ENCODE measurements at places on chromosomes 16 and 17.

- no peak for DNase-seq
These were observed 240.3 kb downstream of the ZNF423 start for GRCh38 chr16:49615576-49615975.

DNA sequence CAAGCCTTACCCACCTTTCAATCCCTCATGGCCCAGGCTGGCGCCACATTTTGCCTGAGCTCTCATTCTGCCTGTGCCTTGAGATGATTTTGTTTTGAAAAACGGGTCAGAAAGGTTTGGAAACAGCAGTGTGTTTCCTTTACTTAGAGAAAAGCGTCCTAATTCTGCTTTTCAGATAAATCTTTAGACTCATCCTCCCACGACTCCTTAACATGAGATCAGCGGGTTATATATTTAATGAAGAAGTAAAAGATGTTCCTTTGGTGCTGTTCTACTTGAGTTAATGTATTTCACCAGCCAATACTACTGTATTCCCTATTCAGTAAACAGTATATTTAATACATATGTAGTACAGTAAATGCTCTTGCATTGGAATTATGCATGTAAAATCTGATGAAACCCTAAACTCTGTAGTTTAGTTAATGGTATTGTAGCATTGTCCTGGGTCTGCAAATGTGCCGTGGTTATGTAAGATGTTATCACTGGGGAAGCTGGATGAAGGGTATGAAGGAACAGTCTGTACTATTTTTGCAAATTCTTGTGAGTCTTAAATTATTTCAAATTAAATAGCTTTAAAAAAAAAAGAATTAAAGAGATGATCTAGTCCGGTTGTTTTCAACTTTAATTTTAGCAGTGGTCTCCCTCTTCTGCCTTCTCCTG lies 199.4 kb upstream of the CACNG5 start:
- DNase-seq: no peak

- DNase-seq: no peak
These were observed 2.7 kb upstream of the HSD11B2 start for GRCh38 chr16:67428146-67428731.

GRCh38 chr16:17294856-17295255 lies 175.9 kb downstream of the XYLT1 start:
- DNase-seq: no peak

GRCh38 chr17:66520999-66521398 lies 218.6 kb downstream of the PRKCA start:
- DNase-seq: no peak

DNA sequence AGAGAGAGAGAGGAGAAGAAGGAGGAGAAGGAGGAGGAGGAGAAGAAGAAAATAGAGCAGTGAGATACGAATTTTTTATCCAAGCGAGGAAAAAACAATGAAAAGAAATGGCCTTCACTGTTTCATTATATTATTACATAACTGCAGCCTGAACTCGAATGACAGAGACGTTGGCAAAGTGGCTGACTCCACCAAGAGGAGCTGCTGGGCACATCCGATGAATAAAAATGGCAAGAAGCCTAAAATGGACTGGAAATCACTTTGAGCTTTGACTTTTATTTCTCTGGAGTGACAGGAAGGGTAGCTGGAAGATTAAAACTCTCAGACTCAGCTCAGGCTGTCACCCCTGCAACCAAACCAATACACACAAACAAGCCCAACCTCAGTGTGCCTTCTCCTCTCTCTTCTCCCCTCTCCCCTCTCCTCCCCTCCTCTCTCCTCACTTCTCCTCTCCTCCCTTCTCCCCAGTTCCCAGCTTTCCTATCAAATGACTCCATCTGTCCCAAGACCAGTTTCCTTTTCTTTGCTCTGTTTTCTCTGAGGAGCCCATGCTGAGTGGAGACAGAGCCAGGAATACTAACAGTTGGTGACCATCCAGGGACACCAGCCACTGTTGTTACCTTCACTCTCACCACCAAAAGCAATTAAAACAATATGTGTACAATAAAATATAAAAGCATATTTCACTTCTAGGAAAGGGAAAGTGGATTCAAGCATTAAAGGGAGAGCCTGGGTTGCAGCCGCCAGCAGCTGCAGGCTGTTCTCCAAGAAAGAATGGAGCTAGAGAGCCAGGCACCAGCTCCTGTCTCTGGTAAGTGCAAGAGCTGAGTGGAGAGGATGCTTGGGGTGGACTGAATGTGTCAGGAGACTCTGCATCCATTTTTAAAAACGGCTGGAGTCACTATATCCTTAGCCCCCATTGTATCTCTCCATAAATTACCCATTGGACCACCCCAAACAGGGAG lies 51.2 kb downstream of the SOX9 start:
- no peak for DNase-seq

DNA sequence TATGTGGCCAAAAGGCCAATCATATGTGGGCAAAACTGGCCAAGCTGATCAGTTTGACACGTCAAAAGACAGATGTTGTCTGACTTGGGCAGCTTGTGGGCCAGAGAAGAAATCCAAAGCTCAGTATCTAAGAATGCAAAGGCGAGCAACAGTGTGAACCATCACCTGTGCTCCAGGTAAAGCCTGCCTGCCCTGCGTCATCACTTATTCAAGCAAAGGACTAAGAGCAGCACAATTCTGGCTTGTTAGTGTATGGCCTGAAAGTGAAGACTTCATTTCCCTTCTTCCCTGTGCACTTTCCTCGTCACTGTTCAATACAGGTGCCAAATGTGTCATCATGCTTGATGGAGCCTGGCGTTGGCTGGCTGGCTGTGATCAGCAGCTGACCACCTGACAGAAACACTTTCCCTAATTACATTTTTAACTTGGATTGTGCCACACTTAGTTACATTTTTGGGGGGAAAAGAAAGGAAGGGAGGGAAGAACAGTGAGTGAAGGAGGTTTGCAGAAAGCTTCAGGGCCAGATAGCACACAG lies 4.7 kb downstream of the FAM20A start:
- DNase-seq: no peak

DNA sequence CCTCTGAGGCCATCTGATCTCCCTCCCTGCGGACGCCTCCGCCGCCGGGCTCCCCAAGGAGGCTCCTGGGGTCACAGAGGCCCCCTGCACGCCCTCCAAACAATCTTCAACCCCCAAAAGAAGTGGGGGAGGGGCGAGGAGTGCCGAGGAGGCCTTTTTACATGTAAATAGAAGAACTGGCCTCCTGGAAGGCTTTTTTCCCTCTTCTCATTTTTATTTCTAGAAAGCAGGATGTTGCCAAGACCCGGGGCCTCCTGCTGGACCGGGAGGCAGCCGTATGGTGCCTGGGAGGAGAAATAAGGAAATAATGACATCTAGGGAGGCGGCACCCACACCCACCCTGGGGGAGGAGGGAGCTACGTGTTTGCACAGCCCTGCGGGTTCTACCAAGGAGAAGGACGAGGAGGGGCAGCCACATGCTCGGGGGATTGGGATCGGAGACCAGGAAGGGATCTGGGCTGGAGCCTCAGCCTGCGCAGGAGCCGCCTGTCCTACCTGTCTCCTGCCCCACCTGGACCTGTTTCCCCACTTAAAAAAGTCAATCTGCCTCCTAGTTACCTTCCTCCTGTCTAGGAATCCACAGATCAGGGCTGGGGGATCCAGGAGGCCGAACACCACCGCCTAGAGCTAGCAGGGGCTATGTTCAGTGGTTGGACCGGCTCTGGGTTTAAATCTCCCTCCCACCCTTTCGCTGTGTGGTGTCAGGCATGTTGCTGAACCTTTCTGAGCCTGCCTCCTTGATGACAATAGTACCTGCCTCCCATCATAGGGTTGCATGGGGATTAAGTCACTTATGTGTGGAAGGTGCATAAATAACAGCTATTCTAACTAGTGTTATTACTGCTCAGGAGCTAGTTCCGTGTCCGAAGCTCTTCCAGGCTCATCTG lies 175.7 kb upstream of the GSE1 start:
- DNase-seq: no peak

DNA sequence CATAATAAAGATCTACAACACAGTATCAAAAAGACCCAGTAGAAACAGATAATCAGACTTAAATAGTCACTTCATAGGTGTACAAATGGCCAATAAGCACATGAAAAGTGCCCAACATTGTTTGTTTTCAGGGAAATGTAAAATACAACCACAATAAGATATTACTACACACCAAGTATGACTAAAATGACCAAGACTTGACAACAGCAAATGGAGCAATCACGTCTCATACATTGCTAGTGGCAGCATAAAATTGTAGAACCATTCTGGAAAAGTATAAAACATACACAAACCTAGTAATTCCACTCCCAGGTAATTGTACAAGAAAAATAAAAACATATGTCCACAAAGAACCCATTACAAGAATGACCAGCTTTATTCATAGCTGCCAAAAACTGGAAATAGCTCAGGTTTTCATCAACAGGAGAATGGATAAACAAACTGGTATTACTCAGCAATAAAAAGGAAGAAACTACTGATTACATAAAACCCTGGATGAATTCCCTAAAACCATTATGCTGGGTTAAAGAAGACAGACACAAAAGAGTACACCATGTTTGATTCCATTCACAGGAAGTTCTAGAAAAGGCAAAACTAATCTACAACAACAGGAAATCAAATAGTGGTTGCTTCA lies 85.6 kb downstream of the TTC19 start:
- DNase-seq: no peak

DNA sequence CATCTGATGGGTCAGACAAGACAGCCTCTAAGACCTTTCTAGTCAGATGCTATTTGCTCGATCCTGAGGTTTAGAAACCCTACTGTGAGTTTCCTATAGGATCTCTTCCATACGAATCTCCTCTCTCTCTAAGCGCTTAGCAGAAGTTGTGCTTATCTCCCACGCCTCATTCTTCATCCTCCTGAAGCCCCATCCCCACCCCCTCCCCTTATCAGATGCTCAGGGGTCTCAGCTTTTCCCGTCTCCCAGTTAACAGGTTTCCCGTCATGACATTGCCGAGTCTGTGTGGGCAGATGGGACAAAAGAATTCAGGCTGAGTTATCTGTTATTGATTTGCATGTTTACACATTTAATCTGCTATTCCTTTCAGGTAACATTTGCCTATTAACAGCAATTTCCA lies 99.0 kb upstream of the PIRT start:
- no peak for DNase-seq

- DNase-seq: no peak
These were observed 91.3 kb downstream of the MAF start for GRCh38 chr16:79509211-79509631.

GRCh38 chr16:28496844-28497243 lies 2.4 kb downstream of the APOBR start:
- DNase-seq: no peak

GRCh38 chr17:57067162-57067561 lies 17.9 kb upstream of the AKAP1 start:
- DNase-seq: no peak

DNA sequence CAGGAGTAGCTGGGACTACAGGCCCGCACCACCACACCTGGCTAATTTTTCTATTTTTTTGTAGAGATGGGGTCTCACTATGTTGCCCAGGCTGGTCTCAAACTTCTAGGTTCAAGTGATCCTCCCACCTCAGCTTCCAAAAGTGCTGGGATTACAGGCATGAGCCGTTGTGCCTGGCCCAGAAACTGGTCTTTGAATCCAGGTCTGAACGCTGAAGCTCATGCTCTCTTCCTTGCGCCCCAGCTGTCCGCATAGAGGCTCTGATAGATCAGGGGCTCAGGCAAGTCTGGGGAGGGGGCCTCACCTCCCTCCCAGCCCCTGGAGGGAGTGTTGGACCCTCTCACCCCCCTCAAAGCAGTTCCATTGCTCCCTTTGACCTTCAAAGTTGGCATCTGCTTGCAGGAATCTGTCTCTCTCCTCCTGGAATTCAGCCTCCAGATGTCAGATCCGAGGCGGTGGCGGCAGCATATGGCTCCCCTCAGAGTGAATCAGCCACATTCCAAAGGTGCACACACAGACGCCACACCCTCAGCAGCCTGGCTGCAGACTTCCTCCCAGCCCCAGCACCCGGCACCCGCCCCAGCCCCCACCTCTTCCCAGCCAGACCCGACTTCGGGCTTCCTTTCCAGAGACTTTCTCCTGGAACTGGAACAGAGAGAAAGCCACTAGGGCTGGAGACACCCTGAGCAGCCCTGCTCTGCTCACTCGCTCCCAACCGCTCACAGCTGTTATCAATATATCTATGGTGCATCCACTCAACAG lies 16.9 kb upstream of the GLIS2 start:
- DNase-seq: no peak

DNA sequence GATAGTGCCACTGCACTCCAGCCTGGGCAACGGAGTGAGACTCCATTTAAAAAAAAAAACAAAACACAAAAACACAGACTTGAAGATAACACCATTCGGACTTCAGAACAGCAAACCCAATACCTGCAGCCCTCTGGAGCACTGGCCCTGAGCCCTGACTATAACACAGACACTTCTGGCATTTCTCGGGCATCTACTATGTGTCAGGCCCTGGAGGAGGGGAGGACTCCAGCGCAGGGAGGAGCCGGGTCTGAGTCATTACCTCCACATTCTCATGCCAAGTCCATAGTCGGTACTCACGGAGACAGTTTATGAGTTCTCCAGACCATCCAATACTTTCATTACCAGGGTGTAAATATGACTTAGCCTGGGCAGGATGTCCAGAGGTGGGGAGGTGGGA lies 48.8 kb downstream of the PITPNM3 start:
- no peak for DNase-seq

DNA sequence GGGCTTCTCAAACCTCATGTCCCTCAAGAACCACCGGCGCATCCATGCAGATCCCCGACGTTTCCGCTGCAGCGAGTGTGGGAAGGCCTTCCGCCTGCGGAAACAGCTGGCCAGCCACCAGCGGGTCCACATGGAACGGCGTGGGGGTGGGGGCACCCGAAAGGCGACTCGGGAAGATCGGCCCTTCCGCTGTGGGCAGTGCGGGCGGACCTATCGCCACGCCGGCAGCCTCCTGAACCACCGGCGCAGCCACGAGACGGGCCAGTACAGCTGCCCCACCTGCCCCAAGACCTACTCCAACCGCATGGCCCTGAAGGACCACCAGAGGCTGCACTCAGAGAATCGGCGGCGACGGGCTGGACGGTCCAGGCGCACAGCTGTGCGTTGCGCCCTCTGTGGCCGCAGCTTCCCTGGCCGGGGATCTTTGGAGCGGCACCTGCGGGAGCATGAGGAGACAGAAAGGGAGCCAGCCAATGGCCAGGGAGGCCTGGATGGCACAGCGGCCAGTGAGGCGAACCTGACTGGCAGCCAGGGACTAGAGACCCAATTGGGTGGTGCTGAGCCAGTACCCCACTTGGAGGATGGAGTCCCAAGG lies 5.9 kb downstream of the ZNF646 start:
- DNase-seq: no peak
